ENCODE measurements at places on chromosomes 11 and 22. TPM values are rescaled to one million over a fixed set of nuclear protein-coding genes. Genes with fewer than 3 reads are reported as not detected.

- no peak for DNase-seq
These were observed 107.8 kb downstream of the CYP2R1 start for GRCh38 chr11:14784230-14784629.

GRCh38 chr11:116072601-116073410 is 568.6 kb upstream of the CADM1 start:
- DNase-seq, result no peak

DNA sequence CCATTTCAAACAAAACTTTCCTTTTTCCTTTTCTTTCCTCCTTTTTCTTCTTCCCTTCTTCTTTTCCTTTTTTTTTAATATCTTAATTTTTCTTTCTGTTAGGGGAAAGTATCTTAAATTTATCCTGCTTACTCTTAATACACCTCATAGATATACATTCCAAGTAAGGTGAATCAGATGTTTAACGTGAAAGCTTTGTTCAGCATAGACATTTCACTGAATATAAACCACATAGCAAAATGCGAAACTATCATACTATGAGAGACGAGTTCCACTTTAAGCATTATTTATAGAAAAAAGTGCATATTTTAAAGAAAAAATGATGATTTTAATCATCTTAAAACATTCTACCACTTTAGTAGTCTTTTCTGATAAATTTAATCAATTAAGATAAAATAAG is 137.8 kb upstream of the MTMR2 start:
- no peak for DNase-seq

DNA sequence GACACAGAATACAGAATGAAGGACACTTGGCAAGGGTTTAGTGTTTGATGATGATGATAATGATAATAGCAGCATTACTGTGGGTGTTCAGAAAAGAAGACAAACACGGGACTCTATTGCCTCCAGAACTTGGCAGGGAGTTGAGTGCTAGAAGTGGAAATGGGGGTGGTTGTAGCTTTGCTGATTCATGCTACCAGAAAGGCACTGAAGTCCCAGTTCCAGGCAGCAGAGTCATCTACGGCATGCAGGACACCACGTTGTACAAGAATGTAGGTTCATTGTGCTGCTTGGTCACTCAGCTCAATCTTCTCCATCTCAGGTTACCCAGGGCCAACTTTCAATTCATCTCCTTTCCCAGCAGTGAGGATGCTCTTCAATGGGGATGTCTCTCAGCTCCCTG is 115.7 kb downstream of the NTM start:
- no peak for DNase-seq

GRCh38 chr11:47768101-47768612 is 1.0 kb upstream of the FNBP4 start:
- DNase-seq, result peak; percentile 49

DNA sequence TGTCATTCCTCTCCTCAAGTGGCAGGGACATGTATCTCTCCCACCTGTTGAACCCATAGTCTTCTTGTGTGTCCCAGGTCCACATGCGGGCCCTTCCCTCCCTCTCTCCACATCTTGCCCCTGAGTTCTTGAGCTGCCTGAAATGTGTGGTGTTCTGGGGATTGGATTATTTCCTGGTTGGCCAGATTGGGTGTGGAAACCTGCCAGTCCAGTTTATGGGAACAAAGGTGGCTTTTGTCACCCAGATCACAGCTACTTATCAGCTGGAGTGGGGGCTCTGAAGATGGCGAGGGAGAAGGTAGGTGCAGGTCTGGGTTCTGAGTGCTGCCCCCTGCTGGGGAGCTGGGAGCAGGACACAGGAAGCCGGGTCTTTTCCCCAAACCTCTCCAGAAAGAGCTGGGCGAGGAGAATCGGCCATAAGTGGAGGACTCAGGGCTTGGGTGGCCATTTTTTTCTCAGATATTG is 14.2 kb downstream of the DTX4 start:
- peak; percentile 54 for DNase-seq

DNA sequence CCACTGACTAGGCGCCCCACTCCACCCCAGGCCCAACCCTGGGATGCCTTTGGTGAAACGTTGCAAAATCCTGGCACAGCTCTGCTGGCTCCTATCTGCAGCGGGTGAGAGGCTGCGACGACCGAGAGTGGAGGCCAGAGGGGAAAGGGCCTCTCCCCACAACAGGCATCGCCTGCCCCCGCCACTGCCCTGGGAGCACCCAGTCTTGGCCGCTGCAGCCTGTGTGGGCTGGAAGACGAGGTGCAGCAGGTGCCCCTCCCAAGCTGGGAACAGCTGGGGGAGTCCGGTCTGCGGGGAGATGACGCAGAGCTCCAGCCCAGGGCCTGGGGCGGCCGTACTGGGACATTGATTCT is 4.2 kb upstream of the PIM3 start:
- DNase-seq, result no peak

DNA sequence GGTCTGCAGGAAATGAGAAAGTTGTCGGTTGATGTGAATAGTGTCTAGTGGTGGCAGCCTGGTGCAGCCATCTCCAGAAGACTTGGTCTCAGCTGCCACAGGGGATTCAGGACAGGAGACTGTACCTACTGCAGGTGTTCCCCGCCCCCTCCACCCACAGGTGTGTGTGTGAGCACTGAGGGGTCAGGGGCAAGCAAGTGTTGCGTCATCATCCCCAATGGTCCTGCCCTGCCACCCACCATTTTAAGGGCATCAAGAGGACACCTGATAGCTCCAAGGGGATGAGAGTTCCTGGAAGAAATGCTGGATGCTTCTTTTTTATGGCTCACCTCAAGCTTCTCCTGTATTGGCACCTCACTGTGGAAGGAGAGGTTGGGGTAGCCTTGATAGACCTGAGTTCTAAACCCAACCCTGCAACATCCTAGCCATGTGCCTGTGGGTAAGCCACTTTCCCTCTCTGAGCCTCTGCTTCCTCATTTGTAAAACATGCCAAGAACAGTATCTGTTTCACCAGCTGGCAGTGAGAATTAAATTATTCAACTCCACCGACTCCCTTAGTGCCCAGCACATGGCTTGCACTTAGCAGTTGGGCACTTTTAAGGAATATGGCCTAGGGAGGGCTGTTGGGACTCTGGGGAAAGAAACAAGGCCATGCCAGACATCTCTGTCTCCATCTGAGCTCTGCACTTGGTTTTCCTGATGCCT is 6.1 kb downstream of the C11orf91 start:
- no peak for DNase-seq

DNA sequence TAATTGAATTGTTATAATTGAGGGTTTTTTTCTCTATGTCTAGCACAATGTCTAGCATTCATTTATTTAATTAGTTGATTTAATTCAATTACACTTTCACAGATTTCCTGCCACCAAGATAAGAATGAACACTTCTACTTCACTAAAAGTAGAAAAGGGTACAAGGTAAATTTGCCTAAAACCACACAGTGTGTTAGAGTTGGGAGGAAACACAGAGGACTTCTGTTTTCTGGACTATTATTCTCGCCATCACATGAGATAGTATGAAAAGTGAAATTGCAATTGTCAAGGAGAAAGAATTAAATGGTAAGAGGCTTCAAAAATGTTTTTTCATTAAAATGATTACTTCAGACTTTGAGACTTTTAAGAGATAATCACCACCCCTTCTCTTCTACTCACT is 109.5 kb downstream of the ETS1 start:
- DNase-seq, result no peak

GRCh38 chr11:3014057-3014938 is 22.2 kb upstream of the NAP1L4 start:
- DNase-seq, result peak; percentile 74

DNA sequence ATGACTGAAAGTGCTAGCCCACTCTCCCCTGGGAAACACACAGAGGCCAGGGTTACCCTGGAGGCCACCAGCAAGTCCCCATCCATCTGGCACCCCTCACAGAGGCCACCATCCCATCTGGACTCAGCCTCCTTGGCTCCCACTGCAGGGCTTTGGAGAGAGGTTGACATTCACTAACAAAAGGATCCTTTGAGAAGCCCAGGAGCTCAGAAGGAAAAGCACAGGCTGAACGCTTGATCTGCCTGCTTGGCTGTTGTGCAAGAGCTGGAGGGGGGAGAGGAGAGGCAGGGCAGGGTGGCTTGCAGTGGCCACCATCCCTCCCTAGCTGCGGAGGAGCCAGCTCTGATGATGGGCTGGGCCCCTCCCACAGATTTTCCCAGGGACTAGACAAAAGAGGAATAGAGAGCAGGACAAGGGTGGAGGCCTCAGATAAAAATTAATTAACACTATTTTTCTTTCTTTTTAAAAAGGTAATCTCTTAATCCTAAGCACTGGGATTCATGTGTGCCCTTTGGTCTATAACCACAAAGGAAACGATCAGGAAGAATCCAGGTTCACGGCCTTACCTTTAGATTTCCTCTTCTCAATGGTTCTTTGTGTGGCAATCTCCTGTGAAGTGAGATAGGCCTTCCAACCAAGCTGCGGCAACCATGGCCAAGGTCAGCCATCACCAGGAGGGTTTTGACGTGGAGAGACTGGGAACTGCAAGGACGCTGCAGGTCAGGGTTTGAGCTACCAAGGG is 154.7 kb downstream of the BARX2 start:
- DNase-seq, result no peak

DNA sequence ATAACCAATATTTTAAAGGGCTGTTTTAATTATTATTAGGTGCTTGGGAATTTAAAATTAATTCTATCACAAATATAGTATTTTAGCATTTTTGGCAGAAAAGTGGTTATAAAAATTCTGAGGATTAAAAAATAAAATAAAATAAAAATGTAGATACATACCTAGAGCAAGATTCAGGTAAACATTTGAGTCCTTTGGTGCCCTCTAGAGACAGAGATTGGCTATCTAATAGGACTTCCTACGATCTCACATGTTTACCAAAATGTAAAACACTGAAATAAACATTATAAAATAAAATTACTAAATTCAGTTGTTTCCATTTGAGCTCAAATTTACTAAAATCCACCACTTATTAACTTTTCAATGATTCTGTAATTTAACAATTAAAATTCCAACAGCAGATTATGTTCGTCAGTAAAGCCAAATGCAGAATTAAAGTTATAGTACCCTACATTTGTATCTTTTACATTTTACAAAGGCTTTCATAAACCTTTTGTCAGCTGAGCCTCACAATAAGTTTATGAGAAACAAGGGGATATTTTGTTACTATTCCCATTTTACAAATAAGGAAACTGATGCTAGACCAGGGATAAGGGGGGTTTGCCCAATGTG is 27.7 kb downstream of the SLC36A4 start:
- no peak for DNase-seq

- DNase-seq, result no peak
These were observed 116.5 kb upstream of the MTNR1B start for GRCh38 chr11:92852946-92853345.

DNA sequence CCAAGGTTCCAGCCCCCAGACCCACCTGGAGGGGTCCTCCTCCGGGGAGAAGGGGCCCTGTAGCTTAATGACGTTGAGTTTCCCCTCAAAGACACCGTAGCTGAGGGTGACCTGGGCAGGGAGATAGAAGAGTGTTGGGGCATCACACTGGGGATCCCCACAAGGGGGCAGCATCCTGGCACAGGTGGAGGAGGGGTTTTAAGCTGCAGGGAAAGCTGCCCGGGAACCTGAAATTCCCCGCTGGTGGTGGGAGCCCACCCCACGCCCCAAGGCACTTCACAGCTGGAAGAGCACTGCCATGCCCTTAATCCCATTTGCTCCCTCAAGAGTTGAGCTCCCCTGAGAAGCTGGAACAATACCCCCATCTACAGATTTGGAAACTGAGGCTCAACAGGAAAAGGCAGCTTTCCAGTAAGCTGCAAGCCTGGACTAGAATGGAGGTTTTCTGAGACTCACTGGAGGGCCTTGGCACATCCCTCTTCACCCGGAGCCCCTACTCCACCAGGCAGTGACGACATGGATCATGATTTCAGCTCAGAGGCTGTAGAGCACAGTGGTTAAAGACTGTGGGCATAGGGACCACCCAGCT is 13.7 kb downstream of the MFNG start:
- DNase-seq, result peak; percentile 28

GRCh38 chr11:128965485-128965884 is 22.8 kb upstream of the TP53AIP1 start:
- DNase-seq, result no peak

DNA sequence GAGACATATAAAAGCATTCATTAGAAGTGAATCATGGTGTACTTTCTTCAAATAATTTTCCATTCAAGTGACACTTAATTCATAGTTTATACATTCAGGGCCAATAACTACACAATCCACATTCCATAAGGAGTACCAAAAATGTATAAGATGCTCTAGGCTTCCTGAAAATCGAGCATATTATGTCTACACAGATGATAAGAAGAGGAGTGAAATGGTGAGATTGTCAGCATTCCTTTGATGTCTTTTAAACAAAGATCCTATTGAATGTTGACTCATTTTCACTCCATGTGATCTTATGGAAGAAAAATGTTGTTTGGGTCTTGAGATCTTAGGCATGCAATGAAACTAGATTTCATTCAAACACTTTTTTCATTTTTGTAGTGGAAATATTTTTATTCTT is 843.2 kb downstream of the KCNA4 start:
- DNase-seq, result no peak

DNA sequence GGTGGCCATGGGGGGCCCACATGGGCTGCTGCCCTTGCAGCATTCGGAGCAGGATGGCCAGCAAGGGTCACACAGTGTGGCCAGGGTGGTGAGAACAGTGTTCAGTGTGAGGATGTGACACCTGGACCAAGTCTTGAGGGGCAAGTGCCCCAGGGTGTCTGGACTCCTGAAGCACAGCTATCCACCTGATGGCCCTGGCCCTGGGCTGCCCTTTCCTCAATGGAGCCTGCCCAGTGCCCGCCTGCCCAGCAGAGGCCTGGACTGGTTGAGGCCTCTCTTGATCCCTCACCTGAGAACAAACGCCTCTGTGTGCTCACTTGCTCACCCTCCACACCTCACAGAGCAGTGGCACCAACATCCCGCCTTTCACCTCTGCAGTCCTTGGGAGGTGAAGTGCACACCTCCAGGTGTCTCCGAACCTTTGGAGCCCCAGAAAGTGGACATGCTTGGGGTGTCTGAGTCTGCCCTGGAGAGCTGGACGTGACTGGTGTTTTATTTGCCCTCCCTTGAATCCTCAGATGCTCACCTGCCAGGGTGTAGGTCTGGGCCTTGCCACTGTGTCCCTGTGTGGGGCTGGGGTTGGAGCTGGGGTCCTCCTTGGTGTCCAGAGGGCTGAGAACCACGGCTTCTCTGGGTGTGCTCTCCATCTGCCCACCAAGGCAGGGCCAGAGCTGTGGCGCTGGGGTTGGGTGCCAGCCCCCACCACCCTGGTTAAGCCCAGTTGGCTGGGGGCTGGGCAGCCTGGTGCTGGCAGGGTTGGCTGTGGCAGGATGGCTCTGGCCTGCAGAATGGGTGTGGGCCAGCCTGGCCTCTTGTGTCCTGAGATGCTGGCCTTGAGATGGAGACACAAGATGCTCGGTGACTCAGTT is 3.8 kb upstream of the MUC2 start:
- DNase-seq, result no peak

- no peak for DNase-seq
These were observed 396.6 kb downstream of the NELL1 start for GRCh38 chr11:21066030-21066429.

- DNase-seq, result no peak
These were observed 42.5 kb downstream of the CLPB start for GRCh38 chr11:72391638-72392423.

GRCh38 chr22:19909350-19910179 is 32.0 kb upstream of the COMT start:
- peak; percentile 75 for DNase-seq

AQP11 gene
- 0.14 TPM for total RNA-seq

CREB3L1 gene
- total RNA-seq, result 0.12 TPM

SYT12 gene
- not detected for total RNA-seq

RASSF7 gene
- 9.8 TPM for total RNA-seq

VPREB1 gene
- not detected for total RNA-seq

SCN3B gene
- not detected for total RNA-seq

MICAL2 gene
- total RNA-seq, result 54.4 TPM

HTR3B gene
- not detected for total RNA-seq

OR51B5 gene
- total RNA-seq, result not detected

IRAG1 gene
- not detected for total RNA-seq

Measured in activated naive CD8-positive, alpha-beta T cell treated with anti-CD3 and anti-CD28 coated beads for 36 hours (primary cell).